ENCODE measurements at places on chromosomes 13 and 19. TPM values are rescaled to one million over a fixed set of nuclear protein-coding genes. Genes with fewer than 3 reads are reported as not detected.
A peak's percentile ranks its signal among the peaks of the same experiment; 100 is the strongest.

THAP8 gene
- total RNA-seq = 1.7 TPM

ZMYM2 gene
- total RNA-seq = 37.3 TPM

- no peak for DNase-seq
- H3K36me3 ChIP-seq = no peaks in the 10 kb centered on the region
- H3K27me3 ChIP-seq = no peaks in the 10 kb centered on the region
- no peak overlapping the region for H3K4me3 ChIP-seq
- no peaks in the 10 kb centered on the region for H3K4me1 ChIP-seq
- no peak overlapping the region for H3K27ac ChIP-seq
Measured at GRCh38 chr13:95650696-95651095, 6.2 kb upstream of the DZIP1 start.

DNA sequence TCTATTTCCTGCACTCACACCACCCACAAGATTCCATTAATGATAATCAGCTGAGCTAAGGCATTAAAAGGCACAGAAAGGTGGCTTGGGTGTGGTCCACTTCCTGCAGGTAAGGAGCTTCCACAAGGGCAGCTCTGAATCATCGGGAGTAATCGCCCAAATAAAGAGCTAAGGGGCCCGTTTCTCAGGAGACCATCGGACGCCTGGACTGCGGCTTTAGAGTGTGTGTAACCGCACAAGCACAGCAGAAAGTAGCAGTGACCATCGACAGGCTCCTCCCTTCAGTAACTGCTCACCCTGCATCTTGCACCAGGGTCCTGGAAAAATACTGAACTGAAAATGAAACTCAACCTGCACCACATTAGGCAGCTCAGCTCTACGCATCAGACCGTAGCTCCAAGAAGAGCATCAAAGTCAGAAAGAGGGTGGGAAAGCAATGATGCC is 6.0 kb downstream of the STK24 start:
- 0 out of 2 replicates have a peak, but pooled peaks cover 2% of the 10 kb centered on the region for H3K36me3 ChIP-seq
- no peaks in the 10 kb centered on the region for H3K27me3 ChIP-seq
- peak; percentile 92 for DNase-seq
- H3K4me3 ChIP-seq = peak overlapping the region; percentile 87
- peak overlapping the region; percentile 73 for H3K27ac ChIP-seq

- peak overlapping the region; percentile 77 for H3K4me3 ChIP-seq
- H3K27me3 ChIP-seq = peaks cover 9% of the 10 kb centered on the region
- H3K36me3 ChIP-seq = no peaks in the 10 kb centered on the region
- no peak overlapping the region for H3K27ac ChIP-seq
Measured at GRCh38 chr13:31846961-31847752, 107.8 kb downstream of the RXFP2 start.

GRCh38 chr19:13207846-13208671 is 57.8 kb downstream of the IER2 start:
- peaks cover 14% of the 10 kb centered on the region for H3K4me1 ChIP-seq
- H3K27me3 ChIP-seq = no peaks in the 10 kb centered on the region
- H3K36me3 ChIP-seq = no peaks in the 10 kb centered on the region
- peak overlapping the region; percentile 57 for H3K4me3 ChIP-seq
- peak; percentile 77 for DNase-seq

HRC gene
- total RNA-seq = not detected

KRI1 gene
- total RNA-seq = 36.2 TPM

GRCh38 chr19:29531458-29532025 is 5.7 kb downstream of the VSTM2B start:
- no peaks in the 10 kb centered on the region for H3K36me3 ChIP-seq
- H3K27me3 ChIP-seq = peaks cover 9% of the 10 kb centered on the region
- H3K4me1 ChIP-seq = no peaks in the 10 kb centered on the region
- no peak for DNase-seq

PSG11 gene
- total RNA-seq = not detected

DNA sequence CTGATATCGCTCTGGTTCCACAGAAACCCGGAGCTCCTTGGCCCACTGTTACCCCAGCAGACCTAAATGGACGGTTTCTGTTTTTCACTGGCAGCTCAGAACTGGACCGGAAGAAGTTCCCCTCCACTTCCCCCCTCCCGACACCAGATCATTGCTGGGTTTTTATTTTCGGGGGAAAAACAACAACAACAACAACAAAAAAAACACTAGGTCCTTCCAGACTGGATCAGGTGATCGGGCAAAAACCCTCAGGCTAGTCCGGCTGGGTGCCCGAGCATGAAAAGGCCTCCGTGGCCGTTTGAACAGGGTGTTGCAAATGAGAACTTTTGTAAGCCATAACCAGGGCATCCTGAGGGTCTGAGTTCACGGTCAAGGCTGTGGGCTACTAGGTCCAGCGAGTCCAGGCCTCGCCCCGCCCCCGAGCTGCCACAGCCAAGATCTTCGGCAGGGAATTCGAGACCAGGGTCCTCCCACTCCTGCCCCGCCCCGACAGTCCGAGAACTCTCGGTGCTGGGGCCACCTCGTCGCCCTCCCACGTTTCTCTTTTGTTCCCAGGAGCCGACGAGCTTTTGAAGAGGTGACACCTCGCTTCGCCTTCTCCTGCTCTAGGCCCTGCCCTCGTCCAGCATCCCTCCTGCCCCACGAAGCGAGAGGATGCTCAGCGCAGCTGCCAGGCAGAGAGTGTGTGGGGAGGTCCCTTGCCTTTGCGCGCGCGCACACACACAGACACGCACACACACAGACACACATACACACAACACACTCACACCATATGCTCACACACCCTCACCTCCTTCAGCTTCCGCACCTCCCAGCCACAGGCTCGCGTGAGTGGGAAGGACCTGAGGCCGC is 8.8 kb downstream of the ZIC2 start:
- H3K36me3 ChIP-seq = no peaks in the 10 kb centered on the region
- peaks cover 13% of the 10 kb centered on the region for H3K27me3 ChIP-seq
- DNase-seq = no peak
- H3K4me3 ChIP-seq = no peak overlapping the region

DNA sequence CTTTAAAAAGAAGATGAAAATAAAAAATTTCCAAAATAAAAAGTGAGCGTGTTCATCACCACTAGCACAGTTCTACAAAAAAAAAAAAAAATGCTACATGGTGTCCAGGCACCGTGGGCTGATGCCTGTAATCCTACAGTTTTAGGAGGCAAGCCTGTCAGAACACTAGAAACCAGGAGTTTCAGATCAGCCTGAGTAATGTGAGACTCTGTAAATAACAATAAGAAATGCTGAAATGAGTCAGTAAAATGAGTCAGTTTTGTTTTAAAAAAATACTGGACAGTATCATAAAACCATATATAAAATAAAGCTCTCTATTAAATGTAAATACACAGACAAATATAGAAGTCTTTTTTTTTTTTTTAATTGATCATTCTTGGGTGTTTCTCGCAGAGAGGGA is 30.0 kb downstream of the ZNF91 start:
- no peak overlapping the region for H3K4me3 ChIP-seq
- DNase-seq = no peak
- H3K27ac ChIP-seq = no peak overlapping the region
- no peaks in the 10 kb centered on the region for H3K4me1 ChIP-seq
- H3K36me3 ChIP-seq = no peaks in the 10 kb centered on the region
- H3K27me3 ChIP-seq = no peaks in the 10 kb centered on the region

- H3K4me1 ChIP-seq = no peaks in the 10 kb centered on the region
- no peaks in the 10 kb centered on the region for H3K27me3 ChIP-seq
- no peak overlapping the region for H3K4me3 ChIP-seq
- H3K36me3 ChIP-seq = no peaks in the 10 kb centered on the region
- H3K27ac ChIP-seq = no peak overlapping the region
- DNase-seq = no peak
Measured at GRCh38 chr13:42035905-42036521, 12.4 kb upstream of the DGKH start.

- no peak overlapping the region for H3K4me3 ChIP-seq
- no peak overlapping the region for H3K27ac ChIP-seq
- DNase-seq = no peak
- no peaks in the 10 kb centered on the region for H3K36me3 ChIP-seq
Measured at GRCh38 chr13:24032674-24033073, 127.8 kb upstream of the SPATA13 start.

- H3K4me1 ChIP-seq = no peaks in the 10 kb centered on the region
- DNase-seq = no peak
- peaks cover 6% of the 10 kb centered on the region for H3K36me3 ChIP-seq
Measured at GRCh38 chr19:24051516-24051915, 35.5 kb upstream of the ZNF254 start.

KCNRG gene
- total RNA-seq = 0.27 TPM

ZNF878 gene
- 0.74 TPM for total RNA-seq

DNA sequence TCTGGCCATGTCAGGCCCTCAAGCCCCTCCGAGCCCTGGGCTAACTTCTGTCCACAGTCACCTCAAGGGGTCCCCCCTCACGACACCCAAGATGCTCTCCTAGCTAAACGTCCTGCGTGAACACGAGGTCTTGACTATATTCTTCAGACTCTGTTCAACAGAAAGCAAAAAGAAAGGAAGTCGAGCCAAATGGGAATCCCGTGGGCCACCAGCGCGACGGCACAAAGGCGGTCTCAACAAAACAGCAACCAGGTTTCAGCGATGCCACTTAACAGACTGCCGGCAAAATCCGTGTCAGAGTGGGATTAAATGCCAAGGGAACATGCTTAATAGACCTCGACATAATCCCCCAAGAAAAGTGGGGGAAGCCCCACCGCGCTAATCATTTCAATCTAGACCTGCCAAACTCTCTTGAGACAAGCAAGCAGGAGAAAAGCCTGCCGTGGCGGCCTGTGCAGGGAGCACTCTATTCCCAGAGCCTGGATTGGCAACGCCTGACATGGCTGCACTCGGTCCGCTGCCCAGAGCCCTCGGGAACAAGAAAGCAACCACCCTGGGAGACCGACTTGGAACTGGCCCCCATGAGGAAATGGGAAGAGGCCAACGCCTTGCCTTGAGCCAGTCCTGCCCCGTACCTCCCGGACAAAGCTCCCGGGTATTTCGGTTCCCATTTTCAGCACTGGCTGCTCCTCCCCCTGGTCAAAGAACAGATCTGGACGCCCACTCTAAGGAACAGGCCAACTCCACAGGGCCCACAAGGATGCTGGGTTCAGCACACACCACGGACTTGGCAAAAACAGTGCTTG is 16.0 kb downstream of the ZC3H4 start:
- H3K4me1 ChIP-seq = peaks cover 28% of the 10 kb centered on the region
- no peak overlapping the region for H3K27ac ChIP-seq
- no peak overlapping the region for H3K4me3 ChIP-seq
- no peak for DNase-seq
- H3K27me3 ChIP-seq = no peaks in the 10 kb centered on the region

DNA sequence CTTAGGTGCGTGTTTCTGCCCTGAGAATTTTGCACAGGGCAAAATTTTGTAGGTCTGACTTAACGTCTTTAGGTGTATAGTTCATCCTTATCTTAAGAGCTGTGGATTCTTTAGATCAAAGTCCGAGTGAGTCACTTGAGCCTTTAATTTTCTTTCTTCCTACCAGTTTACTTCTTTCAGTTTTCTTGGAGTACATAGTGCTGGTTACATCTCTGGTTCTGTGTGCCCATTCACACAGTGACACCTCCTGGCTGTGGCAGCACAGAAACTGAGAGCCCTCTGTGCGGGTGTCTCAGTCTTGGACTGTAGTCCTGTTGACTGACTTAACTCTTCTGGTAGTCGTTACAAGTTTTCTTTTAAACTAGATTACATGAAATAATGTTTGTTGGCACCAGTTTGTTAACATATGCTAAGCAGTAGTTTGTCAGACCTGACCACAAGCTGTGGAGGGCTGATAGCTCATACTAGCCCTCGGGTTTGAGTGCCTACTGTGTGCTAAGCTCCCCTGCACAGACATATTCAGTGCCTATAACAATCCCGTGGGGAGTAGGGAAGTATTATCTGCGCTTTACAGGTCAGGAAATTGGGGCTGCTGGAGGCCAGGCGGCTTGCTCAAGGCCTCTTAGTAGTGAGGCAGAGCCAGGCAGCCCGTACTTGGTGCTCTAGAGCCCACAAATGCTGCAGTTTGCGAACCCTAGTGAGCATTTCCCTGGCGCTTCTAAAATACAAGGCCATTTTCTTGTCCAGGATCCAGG is 1.6 kb downstream of the GATAD2A start:
- no peaks in the 10 kb centered on the region for H3K27me3 ChIP-seq
- H3K27ac ChIP-seq = peak overlapping the region; percentile 62
- H3K4me3 ChIP-seq = peak overlapping the region; percentile 77
- no peak for DNase-seq

DNA sequence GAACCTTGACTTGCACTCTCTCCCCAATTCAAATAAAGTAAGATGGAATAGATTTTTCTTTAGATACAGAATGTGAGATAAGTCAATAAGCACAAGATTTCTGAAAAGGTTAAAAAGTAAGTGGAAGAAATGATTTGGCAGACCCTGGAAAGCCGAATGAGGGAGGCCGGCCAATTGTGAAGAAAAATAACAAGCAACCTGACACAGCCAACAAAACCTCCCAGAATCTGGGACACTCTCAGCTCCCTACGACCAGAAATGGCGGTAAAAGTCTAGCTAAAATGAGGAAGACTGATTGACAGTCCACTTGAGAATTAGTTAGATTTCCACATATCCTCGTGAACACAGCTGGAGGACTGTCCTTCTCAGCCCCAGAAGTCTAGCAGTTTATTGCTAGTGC is 85.4 kb downstream of the KLF12 start:
- H3K4me1 ChIP-seq = no peaks in the 10 kb centered on the region
- H3K36me3 ChIP-seq = no peaks in the 10 kb centered on the region
- H3K4me3 ChIP-seq = no peak overlapping the region

DNA sequence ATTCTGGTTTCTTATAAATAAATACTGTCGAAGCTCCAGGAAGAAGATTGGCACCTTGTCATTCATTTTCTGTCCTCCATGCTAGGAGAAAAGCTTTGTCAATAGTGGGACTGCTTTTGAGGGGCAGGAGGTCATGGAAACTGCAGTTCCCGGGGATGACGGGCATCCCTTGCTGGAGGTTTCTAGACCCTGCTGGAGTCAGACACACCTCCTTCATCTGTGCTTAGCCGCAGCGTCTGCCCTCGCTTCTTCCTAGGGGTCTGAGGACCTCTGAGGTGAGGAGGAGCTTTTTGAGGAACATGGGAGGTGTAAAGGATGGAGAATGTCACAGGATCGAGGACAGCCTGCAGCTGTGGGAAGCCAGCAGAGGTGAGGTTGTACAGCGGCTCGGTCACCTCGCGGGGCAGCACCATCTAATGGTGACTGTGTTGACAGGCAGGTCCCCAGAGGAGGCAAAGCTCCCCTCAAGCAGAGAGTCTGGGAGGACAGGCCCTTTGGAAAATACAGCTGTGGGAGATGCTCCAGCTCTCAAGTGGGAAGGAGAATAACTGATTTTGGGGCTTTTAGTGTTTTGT is 172.7 kb upstream of the RNF113B start:
- no peaks in the 10 kb centered on the region for H3K36me3 ChIP-seq
- no peaks in the 10 kb centered on the region for H3K27me3 ChIP-seq
- no peaks in the 10 kb centered on the region for H3K4me1 ChIP-seq
- H3K27ac ChIP-seq = no peak overlapping the region
- no peak for DNase-seq

GRCh38 chr13:106287351-106287750 is 248.1 kb downstream of the EFNB2 start:
- H3K36me3 ChIP-seq = no peaks in the 10 kb centered on the region
- DNase-seq = no peak
- no peak overlapping the region for H3K27ac ChIP-seq
- H3K27me3 ChIP-seq = no peaks in the 10 kb centered on the region
- no peaks in the 10 kb centered on the region for H3K4me1 ChIP-seq

All from GM12878 (cell line).